SW480 (cell line): ENCODE measurements at places on chromosomes 4 and X.
A peak's percentile ranks its signal among the peaks of the same experiment; 100 is the strongest.

DNA sequence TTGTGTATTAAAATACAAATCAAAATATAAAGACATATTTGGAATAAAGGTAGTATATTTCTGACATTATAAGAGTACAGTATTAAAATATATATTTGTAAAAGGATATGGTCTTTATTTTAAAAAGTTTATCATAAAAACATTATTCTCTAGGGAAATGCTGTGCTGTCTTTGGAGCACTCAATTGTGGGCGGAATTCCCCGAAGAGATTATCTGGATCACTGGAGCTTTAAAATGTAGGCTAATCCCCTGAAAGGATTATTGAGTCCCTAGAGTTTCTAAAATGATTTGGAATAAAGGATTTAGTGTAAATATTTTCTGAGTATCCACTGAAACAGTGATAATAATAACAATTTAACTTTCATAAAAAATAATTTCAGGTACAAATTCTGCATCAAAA lies 1239.4 kb downstream of the TECRL start:
- DNase-seq: no peak

GRCh38 chrX:25807022-25807421 lies 331.1 kb upstream of the MAGEB18 start:
- DNase-seq: no peak

DNA sequence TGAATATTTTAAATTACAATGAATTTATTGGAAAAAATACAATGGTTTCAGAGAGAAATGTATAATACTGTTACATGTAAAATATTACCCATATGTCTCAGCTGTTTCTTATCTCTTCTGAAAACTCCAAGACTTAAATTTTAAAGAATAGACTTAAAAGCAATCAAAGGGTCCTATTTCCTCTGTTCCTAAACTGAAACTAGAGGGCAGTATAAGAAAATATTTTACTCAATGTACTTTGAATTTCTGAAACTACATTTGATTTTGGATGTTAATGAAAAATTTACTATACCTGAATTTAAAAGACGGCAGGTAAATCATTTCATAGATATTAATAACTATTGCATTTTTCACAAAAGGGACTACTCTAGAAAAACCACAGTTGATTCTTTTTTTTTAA lies 200.2 kb downstream of the LRBA start:
- no peak for DNase-seq

- no peak for DNase-seq
Observed at GRCh38 chr4:38442073-38442788, 221.8 kb upstream of the KLF3 start.

- DNase-seq: no peak
Observed at GRCh38 chr4:87046121-87046551, 111.3 kb downstream of the AFF1 start.

DNA sequence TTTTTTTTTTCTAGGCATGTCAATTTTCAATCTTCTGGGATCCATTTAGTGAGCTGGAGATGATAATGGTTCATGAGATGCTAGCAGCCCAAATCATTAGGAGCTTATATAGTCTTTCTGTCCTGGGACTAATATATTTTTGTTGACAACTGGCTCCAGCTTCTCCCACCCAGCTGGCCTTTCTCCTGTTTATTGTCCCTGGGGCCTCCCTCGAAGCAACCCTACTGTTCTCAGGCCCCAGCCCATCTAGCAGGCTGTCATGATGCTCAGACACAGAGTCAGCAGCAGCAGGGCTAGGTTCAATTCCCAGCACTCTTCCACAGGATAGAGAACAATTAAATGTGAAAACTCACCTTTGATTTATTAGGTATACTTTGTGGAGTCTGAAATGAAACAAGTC lies 127.6 kb upstream of the MID1 start:
- no peak for DNase-seq

- no peak for DNase-seq
Observed at GRCh38 chrX:152157042-152157441, 18.7 kb upstream of the MAGEA10 start.

DNA sequence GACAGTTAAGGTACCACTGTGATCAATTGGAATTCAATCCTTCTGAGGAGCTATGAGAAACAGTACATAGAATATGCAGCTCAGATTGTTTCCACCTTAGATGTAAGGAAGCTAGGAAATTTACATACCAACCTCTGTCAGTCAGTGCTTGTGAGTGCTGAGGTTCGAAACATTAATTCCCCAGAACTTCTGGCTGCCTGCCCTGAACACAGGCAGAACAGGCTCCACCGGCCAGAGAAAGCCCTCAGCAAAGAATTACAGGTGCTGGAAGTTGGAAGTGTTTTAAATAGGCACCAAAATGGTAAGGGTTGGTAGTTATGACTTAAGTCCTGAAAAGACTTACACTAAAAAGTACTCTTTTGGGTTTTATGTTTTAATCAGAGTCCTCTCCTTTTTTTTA lies 651.8 kb downstream of the C4orf33 start:
- no peak for DNase-seq

DNA sequence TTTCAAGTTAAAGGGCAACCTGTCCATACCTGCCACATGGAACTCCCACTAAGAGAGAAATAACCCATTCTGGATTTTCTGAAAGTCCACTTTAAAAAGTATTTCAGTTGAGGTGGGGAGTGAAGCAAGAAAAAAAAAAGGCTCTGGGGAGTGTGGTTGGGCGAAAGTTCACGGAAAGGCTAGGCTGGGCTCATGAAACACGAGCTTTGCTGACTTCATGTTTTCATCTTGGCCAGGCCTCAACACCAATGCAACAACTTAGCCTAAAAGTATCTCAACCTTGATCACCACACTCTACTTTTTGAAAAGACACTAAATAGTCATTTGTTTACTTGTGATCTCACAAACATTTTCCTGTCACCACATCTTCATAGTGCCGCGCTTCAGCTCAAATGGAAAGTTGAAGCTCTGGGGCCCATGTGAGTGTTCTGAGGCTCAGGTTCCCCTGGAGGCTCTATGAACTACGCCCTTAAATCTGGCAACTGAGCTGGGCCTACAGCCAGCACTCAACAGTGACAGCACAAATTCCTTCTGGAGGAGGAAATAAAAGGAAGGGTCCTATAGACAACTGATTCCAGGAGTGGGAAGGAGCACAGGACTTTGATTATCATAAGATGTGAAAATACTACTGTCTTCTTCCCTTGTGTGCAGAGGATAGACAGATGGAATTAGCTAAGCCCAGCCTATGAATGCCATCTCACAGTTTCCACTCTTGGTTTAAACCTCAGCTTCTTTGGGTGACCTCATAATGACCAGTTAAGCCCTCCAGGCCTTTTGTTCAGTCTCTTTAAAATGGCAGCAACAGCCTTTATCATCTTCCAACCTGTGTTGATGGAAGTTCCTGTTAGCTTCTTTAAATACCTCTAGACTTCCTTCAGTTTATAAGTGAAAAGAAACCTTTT lies 5.1 kb downstream of the CD40LG start:
- DNase-seq: no peak

- DNase-seq: no peak
Observed at GRCh38 chr4:185542626-185543315, 7.5 kb upstream of the PDLIM3 start.

DNA sequence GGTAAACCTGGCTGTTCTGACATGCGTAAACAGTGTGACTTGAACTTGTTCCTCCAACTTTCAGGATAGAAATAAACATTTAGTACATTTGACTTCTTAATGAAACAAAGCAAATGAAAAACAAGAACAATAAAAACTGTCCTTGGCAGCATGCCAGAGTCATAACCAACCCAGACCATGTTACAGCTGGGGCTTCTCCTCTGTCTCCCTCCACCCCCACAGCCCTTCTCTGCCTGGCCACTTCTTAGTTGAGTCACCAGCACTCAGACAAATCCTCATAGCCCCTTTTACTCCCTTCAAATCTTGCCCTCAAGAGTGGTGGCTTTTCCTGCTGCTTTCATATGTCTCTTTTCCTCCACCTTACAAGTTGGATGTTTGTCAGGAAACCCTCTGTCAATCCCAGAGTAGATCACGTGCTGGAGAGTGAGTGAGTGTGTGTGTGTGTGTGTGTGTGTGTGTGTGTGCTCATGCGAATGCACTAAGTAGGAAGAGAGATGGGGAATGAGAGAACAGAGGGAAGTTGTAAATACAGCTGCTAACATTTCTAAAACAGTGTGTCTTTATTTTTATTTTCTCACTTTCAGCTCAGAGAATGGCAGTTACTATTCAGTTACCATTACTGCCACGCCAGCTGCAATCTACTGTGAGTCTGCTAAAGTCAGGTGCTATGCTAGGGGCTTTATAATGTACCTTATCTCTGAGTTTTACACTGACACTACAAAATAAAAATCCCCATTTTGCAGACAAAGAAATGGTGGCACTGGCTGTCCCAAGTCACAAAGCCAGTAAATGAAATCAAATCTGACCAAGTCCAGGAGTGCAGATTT lies 15.0 kb downstream of the SCARB2 start:
- DNase-seq: peak; percentile 58

GRCh38 chr4:85681221-85681657 lies 206.3 kb downstream of the ARHGAP24 start:
- DNase-seq: no peak

DNA sequence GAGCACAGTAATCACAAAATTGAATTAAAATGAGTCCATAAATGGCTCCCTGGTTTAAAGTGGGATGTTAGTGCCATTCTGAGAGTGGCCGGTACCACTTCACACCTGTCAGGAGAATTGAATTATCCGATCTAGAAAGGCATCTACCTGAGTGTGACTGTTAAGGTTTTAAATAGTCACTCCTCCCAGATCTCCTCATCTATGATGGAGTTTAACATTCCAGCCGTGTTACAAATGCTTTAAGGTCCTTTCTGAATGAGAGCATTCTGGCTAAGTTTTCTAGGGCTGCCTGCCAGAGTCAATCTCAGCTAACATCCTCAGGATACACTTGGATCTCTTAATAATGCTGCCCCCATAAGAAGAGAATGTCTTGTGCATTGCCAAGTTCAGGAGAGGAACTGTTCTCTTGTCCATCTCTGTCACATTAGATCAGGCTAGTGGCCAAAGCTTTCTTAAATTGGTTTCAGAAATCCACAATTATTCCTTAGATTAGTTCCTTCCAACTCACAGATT lies 231.1 kb downstream of the SLC39A8 start:
- DNase-seq: no peak

DNA sequence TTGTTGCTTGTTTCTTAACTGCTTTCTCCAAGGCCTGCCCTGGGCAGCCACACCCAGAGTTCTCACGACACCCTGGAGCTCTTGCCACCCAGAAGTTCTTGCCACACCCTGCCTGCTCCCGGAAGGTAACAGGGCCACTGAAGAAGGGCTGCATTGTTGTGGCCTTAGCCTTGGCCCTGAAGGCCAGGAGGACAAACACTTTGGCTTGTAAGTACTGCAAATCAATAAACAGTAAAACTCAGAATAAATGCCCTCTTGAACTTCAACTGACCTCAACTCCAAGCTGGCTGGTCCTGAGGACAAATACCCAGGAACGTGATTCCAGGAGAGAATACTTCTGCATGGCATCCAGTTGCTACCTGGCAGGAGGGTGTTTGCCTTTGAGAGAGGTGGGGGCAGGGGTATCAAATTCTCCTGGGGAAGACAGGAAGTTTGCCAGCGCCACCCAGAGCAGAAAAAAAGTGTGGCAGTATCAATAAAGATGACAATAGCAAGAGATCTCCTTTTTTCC lies 54.1 kb downstream of the TLR10 start:
- DNase-seq: peak; percentile 65

- DNase-seq: no peak
Observed at GRCh38 chrX:1601051-1601767, 9.8 kb downstream of the AKAP17A start.

DNA sequence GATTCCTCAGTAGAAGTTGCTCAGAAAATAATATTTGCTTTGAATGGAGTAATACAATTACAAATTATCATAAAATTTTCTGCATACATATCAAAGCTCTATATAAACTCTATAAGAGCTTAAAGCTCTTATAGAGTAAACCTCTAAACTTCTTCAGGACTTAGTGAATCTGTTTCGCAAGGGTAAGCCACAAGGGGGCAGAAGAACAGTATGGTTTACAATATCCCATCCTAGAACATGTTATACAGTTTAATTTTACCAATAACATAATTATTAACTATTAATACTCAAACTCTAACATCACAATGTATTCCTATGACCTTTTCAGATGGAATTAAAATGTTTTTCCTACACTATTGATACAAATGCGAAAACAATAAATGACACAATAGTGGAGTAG lies 33.8 kb upstream of the SPANXN1 start:
- peak; percentile 0 for DNase-seq

DNA sequence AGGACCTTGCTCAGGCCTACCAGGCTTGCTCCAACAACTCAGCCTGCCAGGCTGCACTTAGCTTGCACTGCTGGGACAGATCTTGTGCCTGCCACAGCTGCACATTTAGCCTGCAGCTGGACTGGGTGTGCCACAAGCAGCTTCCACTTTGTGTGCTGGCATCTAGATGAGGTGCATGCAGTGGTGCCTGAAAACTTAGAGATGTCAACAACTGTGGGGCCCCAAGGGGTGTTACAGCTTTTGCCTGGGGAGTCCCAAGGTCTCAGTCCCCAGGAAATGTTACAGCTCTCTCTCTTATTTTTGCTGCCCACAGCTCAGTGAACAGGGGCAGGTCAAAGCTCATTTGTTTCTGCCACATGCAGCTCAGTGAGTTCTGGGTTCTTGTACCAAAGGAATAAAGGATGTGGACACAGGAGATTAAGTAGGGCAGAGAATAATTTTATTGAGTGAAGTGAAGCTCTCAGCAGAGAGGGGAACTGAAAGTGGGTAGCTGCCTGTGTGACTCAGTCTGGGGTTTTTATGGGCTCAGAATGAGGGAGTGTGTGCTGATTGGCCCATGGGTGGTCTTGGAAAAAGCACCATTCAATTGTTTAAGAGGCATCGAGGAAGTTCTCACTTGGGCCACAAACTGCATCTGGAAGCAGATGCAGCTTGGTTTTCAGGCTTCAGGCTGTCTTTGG lies 828.3 kb downstream of the TECRL start:
- DNase-seq: no peak

- peak; percentile 2 for DNase-seq
Observed at GRCh38 chr4:165967486-165967885, 94.4 kb downstream of the TLL1 start.

- no peak for DNase-seq
Observed at GRCh38 chr4:55087009-55087912, 38.1 kb downstream of the KDR start.

- no peak for DNase-seq
Observed at GRCh38 chr4:56844802-56845580, 23.5 kb upstream of the SPINK2 start.

DNA sequence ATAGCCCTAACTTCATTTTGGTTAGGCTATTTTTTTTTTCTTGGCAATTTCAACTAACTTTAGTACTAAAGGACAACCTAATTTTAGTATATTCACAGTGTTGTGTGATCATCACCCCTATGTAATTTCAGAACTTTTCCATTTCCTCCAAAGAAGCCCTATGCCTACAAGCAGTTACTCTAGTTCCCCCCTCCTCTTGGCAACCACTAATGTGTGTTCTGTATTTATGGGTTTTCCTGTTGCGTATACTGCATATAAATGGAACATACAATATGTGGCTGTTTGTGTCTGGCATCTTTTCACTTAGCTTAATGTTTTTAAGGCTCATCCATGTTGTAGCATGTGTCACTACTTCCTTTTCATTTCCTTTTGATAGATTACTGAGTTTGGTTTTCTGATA lies 57.6 kb downstream of the N4BP2 start:
- no peak for DNase-seq
